ENCODE measurements at places on chromosomes 7 and 10.

- no peak for DNase-seq
These were observed 173.9 kb downstream of the ELFN1 start for GRCh38 chr7:1843921-1844335.

DNA sequence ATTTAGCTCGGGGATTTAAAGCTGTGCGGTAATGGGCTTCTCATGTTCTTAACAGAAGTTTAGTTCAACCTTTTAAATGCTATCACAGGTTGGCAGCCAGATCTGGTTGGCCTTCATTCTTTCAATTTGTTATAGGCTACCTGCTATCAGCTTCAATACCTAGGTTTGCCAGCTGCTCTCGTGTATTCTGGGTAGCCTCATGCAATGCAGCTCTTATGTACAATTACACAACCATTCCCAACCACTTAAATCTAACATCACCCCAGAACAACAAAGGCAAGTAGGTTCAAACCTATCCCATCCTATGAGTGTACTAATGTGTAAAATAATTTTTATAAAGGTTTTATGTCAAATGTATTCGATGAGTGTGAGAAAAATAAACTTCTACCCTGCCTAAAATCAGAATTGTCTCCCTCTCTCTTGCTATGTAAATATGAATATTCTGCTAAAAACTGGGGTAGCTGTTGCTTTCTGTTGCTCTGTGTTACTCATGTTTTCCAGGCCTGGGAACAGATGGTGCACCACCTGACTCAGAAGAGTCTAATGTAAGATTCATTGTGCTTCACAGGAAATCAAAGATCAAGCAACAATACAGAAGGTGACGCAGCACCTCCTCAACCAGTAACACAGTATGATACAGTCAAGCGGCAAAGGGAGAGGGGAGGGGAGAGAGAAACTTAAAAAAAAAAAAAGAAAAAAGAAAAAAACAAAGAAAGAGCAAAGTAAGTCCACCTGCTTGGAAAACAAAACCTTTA lies 188.6 kb downstream of the ETV1 start:
- DNase-seq: peak; percentile 23

DNA sequence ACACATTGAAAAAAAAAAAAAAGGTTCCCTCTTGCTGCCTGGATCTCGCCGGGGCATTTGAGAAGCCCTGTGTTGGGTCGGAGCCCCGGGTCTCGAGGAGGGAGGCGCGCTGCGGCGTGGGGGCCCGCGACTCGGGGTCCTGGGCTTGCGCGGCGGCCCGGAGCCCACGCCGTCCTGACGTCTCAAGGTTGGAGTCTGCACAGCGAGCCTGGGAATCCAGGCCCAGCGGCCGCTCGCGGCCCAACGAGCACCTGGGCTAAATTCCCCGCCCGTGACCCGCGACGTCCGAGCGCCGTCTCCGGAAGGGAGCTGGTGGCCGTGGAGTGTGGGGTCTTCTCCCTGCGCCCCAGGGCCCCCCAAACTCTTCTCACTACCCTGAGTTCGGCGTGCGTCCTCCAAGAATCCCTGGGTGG lies 1.4 kb upstream of the CTBP2 start:
- no peak for DNase-seq

GRCh38 chr10:127848226-127848625 lies 44.5 kb downstream of the CLRN3 start:
- DNase-seq: no peak

GRCh38 chr10:78398382-78398781 lies 364.7 kb downstream of the RPS24 start:
- no peak for DNase-seq

GRCh38 chr7:157585113-157585861 lies 248.5 kb downstream of the DNAJB6 start:
- DNase-seq: peak; percentile 17

DNA sequence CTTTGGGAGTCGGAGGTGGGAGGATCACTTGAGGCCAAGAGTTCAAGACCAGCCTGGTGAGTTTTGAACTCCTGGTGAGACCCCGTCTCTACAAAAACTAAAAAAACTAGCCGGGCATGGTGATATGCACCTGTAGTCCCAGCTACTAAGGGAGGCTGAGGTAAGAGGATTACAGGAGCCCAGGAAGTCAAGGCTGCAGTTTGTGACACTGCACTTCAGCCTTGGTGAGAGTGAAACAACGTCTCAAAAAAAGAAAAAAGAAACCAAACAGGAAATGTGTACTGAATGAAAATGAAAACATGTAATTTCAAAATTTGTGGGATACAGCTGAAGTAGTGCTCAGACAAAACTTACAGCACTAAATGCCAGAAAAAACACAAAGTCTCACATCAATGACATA lies 7.6 kb downstream of the ARHGAP12 start:
- DNase-seq: no peak

DNA sequence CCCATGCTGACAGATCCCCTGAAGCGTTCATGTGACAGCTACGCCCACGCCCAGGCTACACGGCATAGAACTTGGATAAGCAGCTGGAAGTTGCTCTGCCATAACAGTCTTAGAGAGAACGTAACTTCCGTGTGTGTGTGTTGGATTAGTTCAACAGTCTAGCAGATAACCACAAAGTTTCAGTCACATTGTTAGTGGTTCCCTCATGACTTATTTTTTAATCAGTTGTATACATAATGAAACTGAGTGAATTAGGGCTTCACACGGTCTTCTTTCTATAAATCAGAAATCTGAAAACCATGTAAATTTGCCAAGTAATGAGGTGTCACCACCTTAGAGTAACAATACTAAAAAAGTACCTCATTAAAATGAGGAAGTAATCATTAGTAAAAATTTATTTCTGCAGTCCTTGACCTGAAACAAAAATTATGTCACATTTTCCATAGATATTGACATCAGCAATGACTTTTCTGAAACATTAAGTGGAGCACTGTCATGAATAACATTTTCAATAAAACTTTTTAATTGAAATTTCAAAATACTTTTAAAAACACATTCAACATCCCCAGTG lies 21.7 kb upstream of the MACC1 start:
- peak; percentile 19 for DNase-seq

DNA sequence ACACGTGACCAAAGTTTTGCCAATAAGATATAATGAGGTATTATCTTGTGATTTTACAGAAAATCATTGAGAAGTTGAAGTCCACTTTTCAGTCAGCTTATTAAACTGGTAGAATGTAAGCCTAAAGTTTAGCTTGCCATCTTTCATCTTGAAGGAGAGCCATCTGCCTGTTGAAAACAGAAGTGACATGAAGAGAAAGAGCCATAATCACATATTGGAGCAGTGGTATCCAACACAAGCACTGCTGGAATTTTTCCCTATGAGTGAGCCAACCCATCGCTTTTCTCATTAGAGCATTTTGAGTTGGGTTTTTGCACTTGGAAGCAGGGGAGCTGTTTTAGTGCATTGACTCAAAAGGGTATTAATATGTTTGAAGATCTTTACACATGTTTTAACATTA lies 117.6 kb upstream of the FERD3L start:
- DNase-seq: no peak

DNA sequence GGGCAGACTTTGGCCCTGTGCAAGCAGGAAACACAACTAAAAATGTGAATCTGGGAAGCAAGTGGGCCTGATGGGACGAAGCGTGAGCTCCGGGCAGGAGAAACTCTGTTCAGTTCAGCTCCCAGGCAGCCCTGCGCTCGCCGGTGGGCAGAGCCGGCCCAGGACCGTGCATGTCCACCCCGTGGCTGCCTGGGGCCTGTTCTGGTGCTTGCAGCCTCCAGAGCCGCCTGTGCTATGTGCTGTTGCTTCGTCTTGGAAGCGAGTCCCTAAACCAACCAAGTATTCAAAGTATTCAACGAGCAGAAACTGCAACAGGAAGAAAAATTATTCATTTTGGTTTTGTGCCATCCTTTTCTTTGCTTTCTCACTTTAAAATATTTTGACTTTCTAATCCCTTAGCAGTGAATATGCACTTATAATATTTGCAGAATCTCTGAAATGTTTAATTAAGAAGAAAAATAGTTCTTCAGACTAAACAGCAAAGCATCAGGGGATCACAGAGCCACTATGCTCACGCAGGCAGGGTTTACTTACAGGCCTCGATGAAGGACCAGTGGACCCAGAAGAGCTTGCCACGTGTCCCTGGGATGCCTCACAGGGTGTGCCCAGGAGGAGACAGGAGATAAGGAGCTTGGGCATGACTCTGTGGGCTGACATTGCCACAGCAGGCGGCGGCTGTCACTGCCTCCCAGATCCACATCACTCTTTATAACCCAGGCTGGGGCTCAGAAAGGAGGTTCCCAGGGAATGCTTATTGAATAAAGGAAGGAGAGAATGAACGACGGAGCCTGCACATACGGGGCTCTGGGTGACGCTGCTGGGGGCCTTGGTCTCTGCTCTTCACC lies 45.6 kb downstream of the VIPR2 start:
- DNase-seq: no peak

DNA sequence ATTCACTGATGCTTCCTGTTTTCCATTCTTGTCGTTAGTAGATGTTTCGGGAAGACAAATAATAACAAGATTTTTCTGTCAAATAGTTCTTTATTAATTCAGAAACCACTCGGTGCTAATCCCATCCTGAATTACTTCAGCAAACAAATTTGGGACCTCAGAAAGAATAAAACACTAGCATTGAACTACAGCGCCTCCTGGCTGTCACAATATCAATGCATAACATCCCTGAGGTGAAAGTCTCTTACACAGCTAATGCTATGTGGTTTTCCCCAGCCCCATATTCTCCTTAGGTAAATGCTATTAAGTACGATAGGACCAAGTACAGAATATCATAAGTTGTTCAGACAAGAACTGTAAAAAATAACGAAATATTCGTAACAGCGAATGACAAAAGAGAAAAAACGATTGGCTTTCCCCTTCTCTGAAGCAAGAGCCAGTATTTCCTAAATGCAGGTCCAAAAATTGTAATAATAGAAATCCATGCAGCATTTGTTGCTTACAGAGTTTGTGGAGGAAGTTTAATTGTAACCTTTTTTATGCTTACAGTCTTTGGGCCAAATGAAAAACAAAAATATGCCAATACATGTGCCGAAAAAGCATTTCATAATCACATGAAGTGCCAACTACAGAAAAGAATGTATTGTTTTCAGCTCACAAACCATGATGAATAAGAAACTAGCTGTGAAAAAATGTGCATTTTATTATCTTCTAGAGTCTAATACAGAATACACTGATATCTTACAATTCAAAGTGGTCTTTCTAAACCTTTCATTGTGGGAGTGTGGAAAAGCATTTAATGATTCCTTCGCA lies 47.3 kb downstream of the MYPN start:
- peak; percentile 72 for DNase-seq

DNA sequence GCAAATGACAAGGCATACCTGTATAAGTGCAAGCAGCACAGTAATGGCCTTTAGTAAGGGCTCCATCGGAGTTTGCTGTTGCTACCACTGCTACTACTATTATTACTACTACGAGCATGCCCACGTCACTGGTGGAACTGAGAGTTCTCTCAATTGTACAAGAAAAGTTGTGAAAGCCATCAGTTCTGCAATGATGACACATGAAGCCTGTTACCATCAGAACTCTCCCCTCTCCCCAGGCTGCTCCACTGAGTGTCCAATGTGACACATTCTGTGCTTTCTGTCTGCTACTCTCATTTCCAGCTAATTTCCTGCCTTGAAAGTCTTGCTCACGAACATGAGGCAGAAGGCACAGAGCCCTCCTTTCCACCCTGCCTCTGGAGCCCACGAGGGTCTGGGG lies 263.2 kb upstream of the MGMT start:
- DNase-seq: no peak

DNA sequence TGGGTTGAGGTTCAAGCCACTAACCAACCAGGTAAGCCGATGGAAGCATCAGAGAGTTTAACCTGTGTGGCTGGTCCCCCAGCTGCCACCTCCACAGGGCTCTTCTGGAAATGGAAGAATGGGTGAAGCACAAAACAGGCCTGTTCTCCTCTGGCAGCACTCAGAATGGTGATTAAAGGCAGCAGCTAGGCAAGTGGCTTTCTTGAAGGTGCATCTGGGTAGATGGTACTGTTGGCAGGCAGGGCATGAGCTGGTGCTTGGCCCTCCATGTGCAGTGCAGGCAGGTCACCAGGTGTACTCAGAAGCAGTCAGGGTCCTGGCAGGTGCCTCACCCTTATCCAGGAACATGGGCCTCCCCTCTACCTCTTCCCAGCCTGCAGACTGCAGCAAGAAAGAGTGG lies 11.5 kb downstream of the AKR1E2 start:
- no peak for DNase-seq

DNA sequence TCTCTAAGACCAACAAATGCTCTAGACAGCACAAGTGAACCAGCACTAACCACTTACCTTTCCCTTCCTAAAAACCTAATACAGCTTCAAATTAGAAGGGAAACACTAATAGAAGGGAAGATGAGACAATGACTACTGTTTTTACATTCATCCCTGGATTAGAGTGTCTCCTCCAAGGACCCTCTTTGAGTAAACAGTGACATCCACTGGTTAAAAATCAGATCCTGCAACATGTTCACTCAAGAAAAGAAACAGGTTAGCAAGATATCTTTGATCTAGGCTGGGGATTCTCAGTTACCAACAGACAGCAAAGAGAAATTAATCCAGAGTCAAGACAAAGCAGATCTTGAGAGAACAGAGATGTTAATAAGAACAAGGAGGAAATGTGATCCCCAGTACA lies 177.7 kb upstream of the GHITM start:
- DNase-seq: no peak

GRCh38 chr10:32299354-32299980 lies 47.5 kb downstream of the EPC1 start:
- DNase-seq: no peak

GRCh38 chr10:10699427-10699826 lies 318.2 kb upstream of the CELF2 start:
- no peak for DNase-seq

- no peak for DNase-seq
These were observed 88.8 kb downstream of the SUGCT start for GRCh38 chr7:40223451-40224127.

- DNase-seq: no peak
These were observed 46.3 kb downstream of the PDK4 start for GRCh38 chr7:95549818-95550529.

- DNase-seq: no peak
These were observed 80.2 kb downstream of the ZEB1 start for GRCh38 chr10:31399171-31399570.

GRCh38 chr10:32790483-32790882 lies 167.5 kb downstream of the ITGB1 start:
- no peak for DNase-seq

DNA sequence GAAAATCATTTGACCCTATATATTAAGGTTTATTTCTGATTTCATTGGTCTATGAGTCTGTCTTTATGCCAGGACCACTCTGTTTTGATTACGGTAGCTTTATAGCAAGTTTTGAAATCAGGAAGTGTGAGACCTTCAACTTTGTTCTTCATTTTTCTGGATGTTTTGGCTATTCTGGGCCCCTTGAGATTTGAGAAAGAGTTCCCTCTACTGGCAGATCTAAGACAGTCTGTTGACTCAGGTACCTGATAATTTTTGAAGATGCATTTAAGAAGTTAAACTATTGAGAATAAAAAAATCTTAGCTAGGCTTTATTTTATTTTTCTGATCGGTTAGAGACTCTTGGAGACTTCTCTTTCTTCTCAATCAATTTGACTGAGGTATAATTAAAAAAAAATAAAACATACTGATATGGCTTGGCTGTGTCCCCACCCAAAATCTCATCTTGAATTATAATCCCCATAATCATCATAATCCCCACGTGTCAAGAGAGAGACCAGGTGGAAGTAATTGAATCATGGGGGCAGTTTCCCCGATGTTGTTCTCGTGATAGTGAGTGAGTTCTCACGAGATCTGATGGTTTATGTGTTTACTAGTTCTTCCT lies 209.2 kb downstream of the SNX10 start:
- DNase-seq: peak; percentile 25

- DNase-seq: no peak
These were observed 119.9 kb upstream of the THSD7A start for GRCh38 chr7:11951909-11952308.

GRCh38 chr7:52799817-52800216 lies 235.6 kb upstream of the POM121L12 start:
- DNase-seq: no peak
